ENCODE measurements at places on chromosomes 6 and 20.

- no peak for DNase-seq
These were observed 7.6 kb upstream of the KCNK16 start for GRCh38 chr6:39330057-39330456.

DNA sequence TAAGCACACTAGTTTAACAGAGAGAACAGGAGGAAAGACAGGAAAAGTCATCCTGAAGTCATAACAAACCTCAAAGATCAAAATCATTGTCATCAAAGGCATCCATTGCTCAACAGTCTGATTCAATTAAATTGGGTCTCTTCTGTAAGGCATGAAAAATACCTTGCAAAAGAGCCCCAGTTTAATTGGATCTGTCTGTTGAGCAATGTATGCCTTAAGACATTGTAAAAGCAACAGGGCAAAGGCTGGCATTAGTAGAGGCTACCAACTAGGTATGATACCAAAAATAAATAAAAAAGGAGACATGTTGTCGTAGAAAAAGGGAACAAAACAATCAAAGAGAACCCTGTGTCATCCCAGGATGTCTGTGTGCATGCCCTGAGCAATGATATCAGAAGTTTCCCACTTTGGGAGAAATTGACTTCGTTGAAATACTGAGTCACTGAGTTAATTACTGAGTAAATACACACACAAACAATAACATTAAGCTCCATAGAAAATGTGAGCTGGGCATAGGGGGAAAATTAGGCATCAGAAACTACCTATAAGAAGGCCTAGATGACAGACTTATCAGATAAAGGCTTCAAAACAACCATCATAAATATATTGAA lies 1013.8 kb upstream of the CITED2 start:
- no peak for DNase-seq

DNA sequence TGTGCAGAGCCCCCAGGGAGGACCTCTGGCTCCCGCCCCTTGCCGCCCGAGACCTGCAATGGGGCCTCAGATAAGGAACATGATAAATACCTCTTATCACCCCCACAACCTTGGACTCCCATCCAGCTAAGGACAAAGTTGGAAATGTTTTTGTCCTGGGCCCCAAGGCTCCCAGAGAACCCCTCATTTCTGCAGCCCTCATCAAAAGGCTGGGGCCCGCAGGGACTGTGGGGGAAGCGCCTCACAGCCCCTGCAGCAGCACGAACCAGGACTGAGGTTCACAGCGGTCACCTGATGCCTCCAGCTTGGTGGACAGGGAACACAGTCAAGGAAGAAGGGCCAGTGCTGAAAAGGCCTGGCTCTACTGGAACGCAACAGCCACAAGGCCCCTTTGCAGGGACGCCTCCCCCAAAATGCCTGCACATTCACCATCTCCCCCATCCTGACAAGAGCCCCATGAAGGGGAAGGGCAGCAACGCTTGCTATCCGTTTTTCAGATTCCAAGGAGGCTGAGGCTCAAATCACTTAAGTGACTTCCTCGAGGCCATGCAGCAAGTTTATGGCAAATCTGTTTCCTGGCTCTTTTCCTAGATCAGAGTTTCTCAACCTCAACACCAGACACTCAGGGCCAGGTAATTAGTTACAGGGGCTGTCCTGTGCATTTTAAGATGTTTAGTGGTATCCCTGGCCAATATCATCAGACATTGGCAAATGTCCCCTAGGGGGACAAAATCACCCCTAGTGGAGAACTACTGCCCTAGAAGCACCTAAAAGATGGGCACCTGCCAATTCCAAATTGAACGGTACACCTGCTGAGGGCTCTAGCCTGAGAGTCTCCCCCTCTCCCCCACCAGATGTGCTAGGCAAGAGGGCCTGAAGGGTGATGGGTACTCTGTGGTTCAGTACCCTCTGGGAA lies 10.6 kb downstream of the TFEB start:
- DNase-seq, result no peak

DNA sequence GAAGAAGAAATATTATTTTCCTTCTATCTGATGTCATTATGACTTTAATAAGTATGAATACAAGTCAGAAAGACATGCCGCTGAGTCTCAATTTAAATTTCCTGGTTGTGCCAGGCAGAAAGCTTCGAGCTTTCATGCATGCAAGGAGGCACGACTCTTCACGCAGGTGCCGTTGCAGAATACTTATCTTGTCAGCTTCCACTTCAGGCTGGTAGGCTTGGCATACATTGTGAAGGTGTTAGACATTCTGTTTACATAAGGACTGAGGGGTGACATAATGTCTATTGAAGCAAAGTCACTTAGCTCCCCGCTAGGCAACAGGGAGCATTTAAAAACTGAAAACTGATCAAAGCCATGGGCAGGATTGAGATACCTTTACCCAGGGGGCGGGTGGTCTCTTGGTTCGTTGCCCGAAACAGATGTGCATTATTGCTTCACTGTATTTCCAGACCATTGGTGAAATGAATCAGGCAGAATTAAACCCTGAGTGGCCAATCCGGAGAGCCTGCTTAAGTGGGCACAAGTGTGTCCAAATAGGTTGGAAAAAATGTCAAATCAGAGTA lies 16.4 kb downstream of the BMP6 start:
- DNase-seq, result no peak

DNA sequence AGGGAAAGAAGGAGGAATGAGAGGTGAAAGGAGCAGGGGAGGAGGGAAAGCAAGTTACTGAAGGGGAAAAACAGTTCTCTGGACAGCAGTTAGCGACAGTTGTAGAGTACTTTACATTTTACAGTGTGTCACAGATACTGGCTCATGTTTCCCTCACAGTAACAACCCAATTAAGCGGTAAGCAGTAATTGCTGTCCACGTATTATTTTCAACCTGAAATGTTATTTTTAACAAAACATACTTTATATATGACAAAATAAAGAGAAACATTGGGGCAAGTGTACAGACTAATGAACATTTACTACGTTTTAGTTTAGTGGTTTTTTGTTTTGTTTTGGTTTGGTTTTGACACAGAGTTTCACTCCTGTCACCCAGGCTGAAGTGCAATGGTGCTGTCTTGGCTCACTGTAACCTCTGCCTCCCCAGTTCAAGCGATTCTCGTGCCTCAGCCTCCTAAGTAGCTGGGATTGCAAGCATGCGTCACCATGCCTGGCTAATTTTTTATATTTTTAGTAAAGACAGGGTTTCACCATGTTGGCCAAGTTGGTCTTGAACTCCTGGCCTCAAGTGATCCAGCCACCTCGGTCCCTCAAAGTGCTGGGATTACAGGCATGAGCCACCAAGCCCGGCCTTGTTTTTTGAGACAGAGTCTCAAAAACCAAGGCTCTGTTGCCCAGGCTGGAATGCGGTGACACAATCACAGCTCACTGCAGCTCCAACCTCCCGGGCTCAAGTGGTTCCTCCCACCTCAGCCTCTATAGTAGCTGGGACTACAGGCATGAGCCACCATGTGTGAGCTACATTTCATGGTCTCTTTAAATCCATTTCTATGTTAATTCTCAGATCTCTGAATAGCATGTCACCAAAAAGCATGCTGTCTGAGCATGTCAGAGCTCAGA lies 22.6 kb upstream of the BTN3A2 start:
- DNase-seq, result no peak

DNA sequence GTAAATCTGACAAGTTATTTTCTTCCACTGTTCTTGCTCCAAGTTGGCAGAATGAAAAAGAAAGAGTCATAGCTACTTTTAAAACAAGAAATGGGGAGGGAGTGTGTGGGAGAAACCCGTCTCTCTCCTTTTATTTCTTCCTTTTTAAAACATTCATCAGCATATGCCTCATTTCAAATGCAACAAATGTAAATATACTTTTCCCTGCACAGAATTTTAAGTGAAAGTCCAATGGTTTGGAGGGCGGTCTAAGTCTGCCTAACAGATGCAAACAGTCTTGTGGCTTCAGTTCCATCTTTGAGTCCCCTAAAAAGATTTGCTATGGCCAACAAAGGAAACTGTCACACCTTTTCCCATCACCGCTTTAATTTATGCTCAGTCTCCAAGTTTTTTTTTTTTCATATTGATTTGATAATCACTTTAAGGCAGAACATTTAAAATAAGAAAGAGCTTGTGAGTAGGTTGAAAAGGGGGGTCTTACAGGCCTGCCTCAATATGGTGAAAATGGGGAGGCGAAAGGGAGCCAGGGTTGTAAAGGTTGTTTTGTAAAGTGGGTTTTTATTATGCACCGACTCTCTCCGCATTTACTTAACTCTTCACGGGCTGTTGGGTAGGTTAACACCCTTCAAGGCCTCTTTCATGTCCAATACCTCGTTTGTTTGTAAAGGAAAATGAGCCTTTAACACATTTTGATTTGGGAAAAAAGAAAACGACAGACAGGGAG lies 4.6 kb downstream of the TFAP2D start:
- no peak for DNase-seq

DNA sequence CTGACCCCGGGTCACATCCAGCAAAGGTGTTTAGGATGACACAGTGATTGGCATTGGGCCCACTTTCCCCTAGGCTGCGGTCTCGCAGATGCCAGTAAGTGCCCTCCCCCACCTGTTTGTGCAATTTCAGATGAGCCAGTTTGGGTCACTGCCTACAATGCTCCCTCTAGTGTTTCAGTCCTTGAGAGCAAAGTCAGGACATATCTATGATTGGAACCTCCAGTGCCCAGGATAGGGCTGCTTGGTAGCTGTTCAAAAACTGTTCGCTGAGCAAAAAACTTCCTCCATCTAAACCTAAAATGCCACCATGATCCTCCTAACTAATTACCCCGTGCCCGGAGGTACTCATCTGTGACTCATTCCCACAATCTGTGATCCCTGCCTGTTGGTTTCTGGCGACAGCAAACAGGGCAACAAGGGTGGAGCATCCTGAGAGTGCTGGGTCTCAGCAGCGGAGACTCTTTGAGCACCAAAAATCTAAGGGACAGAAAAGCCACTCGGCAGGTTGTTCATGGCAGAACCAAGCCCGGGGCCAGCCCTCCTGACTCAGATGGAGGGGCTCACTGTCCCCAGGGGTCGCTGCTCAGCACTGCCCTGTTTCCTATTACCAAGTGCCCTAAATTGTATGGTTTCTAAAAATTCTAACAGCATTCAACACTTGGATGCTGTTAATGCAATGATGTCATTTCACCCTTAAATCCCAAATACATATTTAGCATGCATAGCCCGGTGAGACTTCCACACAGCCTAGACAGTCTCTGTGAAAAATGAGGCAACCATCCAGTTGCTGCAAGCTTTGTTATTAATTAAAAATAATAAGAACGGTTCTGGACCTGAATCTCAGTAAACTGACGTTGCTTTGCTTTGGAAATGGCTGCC lies 5.0 kb downstream of the VSX1 start:
- no peak for DNase-seq

DNA sequence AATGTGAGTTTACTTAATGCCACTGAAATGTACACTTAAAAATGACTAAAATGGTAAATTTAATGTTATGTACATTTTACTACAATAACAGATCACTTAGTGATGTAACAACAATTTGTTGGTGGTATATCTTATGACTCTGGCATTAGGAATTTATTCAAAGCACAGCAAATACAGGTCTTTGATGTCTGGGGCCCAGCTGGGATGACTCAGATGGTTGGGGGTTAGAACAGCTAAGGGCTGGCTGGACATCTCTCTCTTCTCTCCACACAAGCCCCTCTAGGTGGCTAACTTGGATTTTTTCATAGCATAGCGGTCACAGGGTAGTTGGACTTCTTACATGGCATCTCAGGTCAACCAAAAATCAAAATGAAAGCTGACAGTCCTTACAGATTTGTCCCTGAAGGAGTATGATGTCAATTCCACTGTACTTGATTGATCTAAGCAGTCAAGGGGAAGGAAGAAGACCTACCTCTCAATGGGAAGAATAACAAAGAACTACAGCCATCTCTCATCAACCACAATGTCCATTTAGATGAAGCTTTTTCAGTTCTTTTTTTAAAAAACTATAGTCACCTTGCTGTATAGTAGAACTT lies 37.5 kb upstream of the LCA5 start:
- DNase-seq, result no peak

DNA sequence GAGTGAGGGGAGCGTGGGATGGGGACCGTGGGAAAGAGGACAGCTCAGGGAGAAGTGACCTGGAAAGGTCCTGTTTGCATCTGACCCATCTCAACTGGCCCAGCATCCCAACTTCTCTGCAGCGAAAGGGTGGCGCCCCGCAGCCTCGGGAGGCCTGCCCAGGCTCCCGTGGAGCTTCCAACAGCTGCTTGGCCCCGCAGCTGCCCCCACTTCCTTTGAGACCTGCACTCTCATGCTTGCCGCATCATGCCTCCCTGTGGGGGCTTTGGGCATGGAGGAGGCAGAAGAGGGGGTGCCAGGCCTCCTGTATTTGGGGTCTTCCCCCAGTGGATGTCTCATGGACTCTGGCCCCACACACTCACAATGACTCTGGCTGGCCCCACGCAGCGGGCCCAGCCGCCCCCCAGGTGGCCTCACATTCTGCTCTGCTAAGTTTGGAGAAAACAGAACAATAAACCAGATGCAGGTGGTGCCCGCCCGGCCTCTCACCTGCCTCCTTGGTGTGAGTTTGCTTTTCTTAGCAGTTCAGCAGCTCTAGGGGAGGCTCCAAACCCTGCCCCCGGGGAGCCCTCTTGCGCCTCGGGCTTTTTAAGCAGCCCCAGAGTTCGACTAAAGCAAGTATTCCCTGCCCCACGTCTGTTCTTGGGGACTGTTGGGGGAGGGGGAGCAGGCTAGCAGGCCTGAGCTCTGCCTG lies 40.7 kb downstream of the CPXM1 start:
- no peak for DNase-seq

GRCh38 chr6:106146852-106147351 lies 60.8 kb downstream of the PRDM1 start:
- DNase-seq, result no peak

- DNase-seq, result no peak
These were observed 37.9 kb upstream of the FUCA2 start for GRCh38 chr6:143549221-143549948.

DNA sequence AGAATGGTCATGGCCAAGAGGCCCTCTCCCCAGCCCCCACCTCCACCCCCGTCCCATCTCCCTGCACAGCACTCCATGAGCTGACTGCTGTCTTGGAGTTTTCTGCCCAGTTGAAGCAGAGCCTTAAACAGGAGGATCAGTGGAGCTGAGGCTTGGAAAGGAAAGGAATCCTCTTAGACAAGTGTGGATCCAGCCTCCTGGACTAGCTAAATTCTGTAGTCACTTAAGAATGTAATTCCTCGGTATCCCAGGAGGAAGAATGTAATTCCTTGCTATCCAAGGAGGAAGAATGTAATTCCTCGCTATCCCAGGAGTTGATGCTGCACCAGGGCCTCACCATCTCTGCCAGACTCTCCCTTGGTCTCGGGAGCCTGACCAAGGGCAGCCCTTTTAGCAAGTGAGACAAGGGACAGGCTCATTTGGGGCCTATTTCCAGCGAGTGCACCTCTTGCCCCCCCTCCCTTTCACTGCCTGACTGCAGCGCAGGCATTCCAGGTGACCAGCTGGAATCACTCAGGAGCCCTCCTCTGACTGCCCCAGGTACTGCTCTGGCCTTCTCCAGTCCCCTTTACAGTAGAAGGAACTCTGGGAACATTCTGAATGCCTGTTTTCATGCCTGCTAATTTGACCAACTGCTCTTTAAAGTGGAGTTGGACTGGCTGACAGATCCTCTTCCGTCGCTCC lies 76.2 kb downstream of the TCP11 start:
- DNase-seq, result no peak

- no peak for DNase-seq
These were observed 1.2 kb downstream of the PM20D2 start for GRCh38 chr6:89146718-89147700.
